CD4-positive, CD25-positive, alpha-beta regulatory T cell (primary cell): ENCODE measurements at places on chromosomes 7 and 10. TPM values are rescaled to one million over a fixed set of nuclear protein-coding genes. Genes with fewer than 3 reads are reported as not detected.

- no peak overlapping the region for H3K4me3 ChIP-seq
- no peaks in the 10 kb centered on the region for H3K36me3 ChIP-seq
- no peak for DNase-seq
- H3K4me1 ChIP-seq: no peaks in the 10 kb centered on the region
- H3K27me3 ChIP-seq: no peaks in the 10 kb centered on the region
- no peak overlapping the region for H3K27ac ChIP-seq
Observed at GRCh38 chr10:71443676-71444075, 47.0 kb downstream of the CDH23 start.

DNA sequence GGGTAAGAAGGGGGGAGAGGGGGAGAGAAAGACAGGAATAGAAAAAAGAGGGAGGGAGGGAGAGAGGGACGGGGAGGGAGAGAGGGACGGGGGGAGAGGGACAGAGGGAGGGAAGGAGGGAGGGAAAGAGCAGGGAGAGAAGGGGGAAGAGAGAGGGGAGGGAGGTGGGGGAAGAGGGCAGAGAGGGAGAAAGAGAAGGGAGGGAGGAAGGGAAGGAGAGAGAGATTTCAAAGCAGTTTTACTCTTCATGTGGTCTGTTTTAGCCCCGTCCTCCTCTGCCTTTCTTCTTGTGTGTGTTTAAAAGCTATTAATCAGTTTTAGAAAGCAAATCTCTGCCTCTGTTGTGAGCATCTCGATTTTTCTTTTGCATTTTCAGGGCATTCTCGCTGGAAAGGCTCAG lies 237.0 kb downstream of the WDR37 start:
- H3K4me1 ChIP-seq: no peaks in the 10 kb centered on the region
- no peak overlapping the region for H3K4me3 ChIP-seq
- no peaks in the 10 kb centered on the region for H3K36me3 ChIP-seq
- no peak for DNase-seq
- H3K27me3 ChIP-seq: no peaks in the 10 kb centered on the region
- H3K27ac ChIP-seq: no peak overlapping the region

DNA sequence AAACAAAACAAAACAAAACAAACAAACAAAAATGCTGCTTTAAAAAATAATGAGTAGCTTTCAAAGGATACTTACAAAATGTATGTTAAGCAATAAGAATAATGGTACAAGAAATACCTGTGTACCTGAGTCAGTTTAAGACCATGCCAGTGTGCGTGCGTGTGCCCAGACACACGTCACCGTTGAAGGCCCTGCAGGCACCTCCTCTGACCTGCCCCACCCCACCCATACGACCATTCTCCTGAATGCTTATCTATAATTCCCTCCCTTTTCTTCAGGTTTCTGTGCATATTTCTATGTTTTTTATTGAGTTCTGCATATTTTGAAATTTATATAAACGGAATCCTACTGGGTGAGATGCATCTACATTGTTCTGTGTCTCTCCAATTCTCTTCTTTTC lies 374.2 kb upstream of the KLF6 start:
- no peaks in the 10 kb centered on the region for H3K36me3 ChIP-seq
- H3K27ac ChIP-seq: no peak overlapping the region
- DNase-seq: no peak
- no peak overlapping the region for H3K4me3 ChIP-seq
- H3K4me1 ChIP-seq: peaks cover 4% of the 10 kb centered on the region

Gene PAOX
- total RNA-seq: 6.7 TPM

DNA sequence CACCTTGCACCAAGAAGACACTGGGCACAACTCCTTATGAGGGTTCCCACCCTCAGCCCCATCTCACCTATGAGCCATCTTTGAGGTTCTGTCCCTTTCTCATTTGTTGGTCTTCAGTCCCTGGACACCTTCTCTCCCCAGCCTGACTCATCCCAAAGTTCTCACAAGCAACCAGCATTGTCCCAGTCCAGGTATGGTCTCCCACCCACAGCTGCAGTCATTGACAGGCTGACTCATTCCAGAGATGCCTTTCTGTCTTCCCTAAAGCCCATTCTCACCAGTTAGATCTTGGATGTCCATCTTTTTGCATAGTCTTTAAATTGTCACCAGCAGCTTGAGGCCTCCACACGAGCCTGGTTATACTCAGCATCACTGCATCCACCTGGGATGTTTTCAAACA lies 26.7 kb upstream of the BMPR1A start:
- H3K4me3 ChIP-seq: no peak overlapping the region
- no peaks in the 10 kb centered on the region for H3K4me1 ChIP-seq
- H3K27me3 ChIP-seq: no peaks in the 10 kb centered on the region

GRCh38 chr10:12448729-12449391 lies 99.5 kb downstream of the CAMK1D start:
- no peaks in the 10 kb centered on the region for H3K27me3 ChIP-seq
- peak overlapping the region; percentile 73 for H3K27ac ChIP-seq
- peak; percentile 94 for DNase-seq
- peaks cover 10% of the 10 kb centered on the region for H3K4me1 ChIP-seq
- no peaks in the 10 kb centered on the region for H3K36me3 ChIP-seq

Gene TFEC
- 1.0 TPM for total RNA-seq

- no peak overlapping the region for H3K27ac ChIP-seq
- H3K4me3 ChIP-seq: no peak overlapping the region
- no peak for DNase-seq
- H3K4me1 ChIP-seq: no peaks in the 10 kb centered on the region
Observed at GRCh38 chr10:81909453-81909852, 34.5 kb downstream of the NRG3 start.

DNA sequence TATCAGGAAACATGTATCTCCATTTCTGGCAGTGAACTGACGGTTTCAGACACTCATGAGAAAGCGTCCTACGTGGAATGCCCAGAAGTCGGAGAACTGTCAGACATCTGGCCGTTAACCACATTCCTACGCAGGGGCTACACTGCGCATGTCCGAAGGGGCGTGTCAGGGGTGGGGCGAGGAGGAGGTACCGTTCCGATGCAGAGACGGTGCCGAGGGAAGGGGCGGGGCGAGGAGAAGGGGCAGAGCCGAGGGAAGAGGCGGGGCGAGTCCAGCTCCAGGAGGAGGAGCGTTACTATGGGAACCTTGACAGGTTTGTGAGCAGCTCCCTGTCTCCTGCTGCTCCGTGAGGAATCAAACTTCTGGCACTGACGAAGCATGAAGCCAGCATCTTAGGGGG lies 366.9 kb upstream of the NUPR2 start:
- DNase-seq: no peak
- H3K4me3 ChIP-seq: no peak overlapping the region
- no peaks in the 10 kb centered on the region for H3K4me1 ChIP-seq
- H3K36me3 ChIP-seq: no peaks in the 10 kb centered on the region
- H3K27ac ChIP-seq: no peak overlapping the region

- no peaks in the 10 kb centered on the region for H3K4me1 ChIP-seq
- no peak for DNase-seq
- H3K27ac ChIP-seq: no peak overlapping the region
- no peak overlapping the region for H3K4me3 ChIP-seq
Observed at GRCh38 chr10:12158111-12158510, 28.6 kb downstream of the SEC61A2 start.

Gene HGF
- total RNA-seq: 0.57 TPM

DNA sequence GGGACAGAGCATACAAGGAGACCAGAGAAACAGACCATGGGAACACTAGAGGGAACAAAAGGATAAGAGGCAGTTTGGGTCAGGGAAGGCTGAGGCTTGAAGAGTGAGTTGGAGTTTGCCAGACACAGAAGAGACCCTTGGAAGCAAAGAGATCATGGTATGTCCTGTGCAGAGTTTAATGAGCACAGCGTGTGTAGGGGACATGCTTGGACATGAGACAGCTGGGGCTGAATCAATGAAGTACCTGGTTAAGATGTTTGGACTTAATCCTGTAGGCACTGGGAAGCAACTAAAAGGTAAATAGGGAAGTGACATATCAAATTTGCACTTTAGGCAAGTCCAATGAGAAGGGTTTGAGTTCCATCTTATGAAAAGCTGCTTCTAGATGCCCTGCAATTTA lies 79.6 kb downstream of the KIAA1217 start:
- no peaks in the 10 kb centered on the region for H3K36me3 ChIP-seq
- DNase-seq: no peak
- H3K27ac ChIP-seq: no peak overlapping the region
- H3K4me1 ChIP-seq: no peaks in the 10 kb centered on the region

- no peak overlapping the region for H3K27ac ChIP-seq
- DNase-seq: no peak
- peaks cover 4% of the 10 kb centered on the region for H3K36me3 ChIP-seq
- peaks cover 16% of the 10 kb centered on the region for H3K4me1 ChIP-seq
Observed at GRCh38 chr7:129431911-129432643, 2.2 kb upstream of the STRIP2 start.

DNA sequence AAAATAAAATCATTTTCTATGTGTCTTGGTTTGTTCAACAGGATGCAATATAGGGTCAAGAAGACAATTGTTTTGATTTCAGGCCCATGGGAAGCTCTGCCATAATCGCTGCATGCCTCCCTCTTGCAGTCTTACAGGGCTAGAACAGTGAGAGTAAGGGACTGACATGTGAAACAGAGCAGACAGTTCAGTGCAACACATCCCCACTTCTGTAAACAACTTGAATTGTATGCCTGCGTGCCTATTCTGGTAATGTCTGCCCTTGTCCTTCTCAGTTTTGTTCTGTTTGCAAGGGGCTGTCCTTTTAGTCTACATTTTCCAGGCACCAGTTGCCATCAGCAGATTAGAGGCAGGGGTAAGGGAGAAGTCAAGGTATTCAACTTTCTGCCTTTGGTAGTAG lies 34.8 kb upstream of the GPR37 start:
- peaks cover 4% of the 10 kb centered on the region for H3K27me3 ChIP-seq
- no peak overlapping the region for H3K27ac ChIP-seq
- H3K4me3 ChIP-seq: no peak overlapping the region
- no peak for DNase-seq
- H3K36me3 ChIP-seq: no peaks in the 10 kb centered on the region
